Cardiac fibroblast (primary cell): ENCODE measurements at places on chromosomes 3 and 15.

- peak; percentile 67 for DNase-seq
Measured at GRCh38 chr15:43517354-43518196, at the start of gene MAP1A. TSS of gene MAP1A (plus strand) at chr15:43517608. CDS start at chr15:43521474, 3,866 bp downstream.

DNA sequence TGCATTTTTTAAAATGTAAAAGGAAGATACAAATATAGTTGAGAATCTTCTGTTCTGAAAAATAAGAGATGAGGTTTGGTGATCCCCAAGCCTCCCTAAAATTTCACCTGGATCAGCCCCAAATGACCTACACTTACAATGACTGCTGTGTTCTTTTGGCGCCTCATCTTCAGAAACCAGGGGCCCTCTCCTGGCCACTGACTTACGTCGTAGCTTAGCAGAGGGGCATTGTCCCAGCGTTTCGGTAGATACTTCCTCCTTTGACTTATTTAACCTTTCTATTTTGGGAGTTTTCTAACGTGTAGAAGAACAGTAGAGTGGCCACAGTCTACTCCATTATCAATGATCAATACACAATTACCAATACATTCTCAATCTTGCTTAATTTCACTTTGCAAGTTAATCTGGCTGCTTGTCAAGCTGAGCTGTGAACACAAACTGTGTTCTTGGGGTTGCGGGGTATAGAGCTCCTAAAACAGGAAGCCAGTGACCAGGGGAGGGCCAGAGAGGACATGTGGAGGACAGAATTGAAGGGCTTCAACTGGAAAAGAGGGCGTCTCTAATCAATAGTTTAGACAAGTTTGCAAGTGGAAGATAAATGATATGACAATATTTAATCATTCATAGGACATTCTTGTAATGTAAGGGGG, 419.5 kb downstream of the LPP start:
- no peak for DNase-seq

GRCh38 chr15:38307251-38307650, 54.6 kb downstream of the SPRED1 start:
- no peak for DNase-seq

DNA sequence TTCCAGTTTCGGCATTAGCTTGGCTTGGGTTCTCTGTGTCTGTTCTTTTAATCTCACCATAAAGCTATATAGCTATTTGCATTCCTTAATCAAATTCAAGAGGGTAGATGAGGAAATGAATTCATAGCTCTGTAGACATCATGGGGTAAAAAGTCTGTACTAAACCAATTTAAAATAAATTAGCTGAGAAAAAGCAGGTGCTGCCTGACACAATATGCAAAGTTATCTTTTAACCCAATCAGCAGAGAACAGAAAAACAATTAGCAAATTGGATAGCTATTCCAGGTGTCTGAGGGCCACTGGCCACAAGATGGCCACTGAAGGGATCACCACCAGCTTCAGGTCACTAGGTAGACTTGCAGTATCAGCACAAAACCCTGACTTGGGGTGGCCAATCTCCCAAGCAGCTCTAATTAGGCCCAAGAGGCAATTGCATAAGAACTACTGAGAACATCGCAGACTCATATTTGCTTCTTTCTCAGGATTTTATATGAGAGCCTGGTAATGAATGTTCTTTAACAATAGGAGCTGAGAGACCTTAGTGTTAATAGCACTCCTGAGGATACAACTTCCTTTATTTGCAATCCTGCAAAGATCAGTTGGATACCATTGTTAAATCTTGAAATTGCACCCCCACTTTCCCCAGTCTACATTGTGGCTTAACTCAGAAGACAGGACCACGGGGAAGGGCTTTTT, 494.3 kb downstream of the PDCD6IP start:
- no peak for DNase-seq

- peak; percentile 80 for DNase-seq
Measured at GRCh38 chr15:67130673-67131601, 65.5 kb downstream of the SMAD3 start.

DNA sequence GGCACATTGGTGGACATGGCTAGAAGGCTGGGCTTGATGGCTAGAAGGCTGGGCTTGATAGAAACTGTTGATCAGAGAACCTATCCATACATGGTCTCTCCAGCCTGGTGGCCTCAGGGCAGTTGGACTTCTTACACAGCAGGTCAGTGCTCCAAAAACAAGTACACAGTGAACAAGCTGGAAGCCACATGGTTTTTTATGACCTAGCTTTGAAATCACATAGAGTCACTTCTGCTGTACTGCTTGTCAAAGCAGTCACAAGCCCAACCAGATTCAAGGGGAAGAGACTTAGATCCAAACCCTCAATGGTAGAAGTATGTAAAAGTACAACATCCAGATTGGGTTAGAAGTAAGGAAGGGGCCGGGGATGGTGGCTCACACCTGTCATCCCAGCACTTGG, 89.4 kb upstream of the HES1 start:
- DNase-seq, result no peak

GRCh38 chr15:45399381-45400212, 21.3 kb upstream of the GATM start:
- DNase-seq, result peak; percentile 77

GRCh38 chr15:96119734-96120133, 210.8 kb upstream of the NR2F2 start:
- DNase-seq, result no peak

- DNase-seq, result no peak
Measured at GRCh38 chr3:148214705-148215104, 483.0 kb upstream of the AGTR1 start.

DNA sequence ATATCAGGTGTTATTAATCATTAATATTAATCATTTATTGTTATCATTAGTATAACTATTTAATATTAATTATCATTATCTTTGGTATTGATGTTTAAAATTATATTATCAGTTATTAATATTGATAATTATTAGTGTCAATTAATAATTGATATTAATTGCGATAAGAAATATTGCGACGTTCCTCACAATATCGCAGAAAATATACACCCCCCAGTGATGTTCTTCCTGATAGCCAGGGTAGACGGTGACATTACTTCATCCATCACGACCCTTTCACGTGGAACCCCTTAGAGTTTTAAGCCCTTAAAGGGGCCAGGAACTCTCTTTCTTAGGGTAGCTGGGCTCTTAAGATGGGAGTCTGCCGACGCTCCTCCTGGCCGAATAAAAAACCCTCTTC, 98.6 kb upstream of the OSBPL11 start:
- no peak for DNase-seq

GRCh38 chr15:29693225-29693624, 129.0 kb downstream of the TJP1 start:
- DNase-seq, result no peak

DNA sequence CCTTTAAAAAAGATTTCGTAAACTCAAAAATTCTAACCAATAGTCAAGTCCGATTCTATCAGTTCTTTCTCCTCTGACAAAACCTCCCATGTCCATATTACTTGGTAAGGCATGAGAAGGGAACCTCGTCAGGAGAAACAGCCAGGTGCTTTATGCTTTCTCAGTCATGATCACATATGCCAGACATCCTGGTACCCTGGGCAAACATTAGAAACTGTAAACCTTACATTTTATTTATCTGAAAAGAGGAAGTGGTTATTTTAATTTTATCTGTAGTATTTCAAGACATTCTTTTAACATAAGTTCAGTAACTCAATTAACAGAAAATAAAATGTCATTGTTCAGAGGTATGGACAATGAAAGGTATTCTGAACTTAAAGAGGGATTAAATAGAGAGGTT, 474.8 kb upstream of the GBE1 start:
- no peak for DNase-seq

DNA sequence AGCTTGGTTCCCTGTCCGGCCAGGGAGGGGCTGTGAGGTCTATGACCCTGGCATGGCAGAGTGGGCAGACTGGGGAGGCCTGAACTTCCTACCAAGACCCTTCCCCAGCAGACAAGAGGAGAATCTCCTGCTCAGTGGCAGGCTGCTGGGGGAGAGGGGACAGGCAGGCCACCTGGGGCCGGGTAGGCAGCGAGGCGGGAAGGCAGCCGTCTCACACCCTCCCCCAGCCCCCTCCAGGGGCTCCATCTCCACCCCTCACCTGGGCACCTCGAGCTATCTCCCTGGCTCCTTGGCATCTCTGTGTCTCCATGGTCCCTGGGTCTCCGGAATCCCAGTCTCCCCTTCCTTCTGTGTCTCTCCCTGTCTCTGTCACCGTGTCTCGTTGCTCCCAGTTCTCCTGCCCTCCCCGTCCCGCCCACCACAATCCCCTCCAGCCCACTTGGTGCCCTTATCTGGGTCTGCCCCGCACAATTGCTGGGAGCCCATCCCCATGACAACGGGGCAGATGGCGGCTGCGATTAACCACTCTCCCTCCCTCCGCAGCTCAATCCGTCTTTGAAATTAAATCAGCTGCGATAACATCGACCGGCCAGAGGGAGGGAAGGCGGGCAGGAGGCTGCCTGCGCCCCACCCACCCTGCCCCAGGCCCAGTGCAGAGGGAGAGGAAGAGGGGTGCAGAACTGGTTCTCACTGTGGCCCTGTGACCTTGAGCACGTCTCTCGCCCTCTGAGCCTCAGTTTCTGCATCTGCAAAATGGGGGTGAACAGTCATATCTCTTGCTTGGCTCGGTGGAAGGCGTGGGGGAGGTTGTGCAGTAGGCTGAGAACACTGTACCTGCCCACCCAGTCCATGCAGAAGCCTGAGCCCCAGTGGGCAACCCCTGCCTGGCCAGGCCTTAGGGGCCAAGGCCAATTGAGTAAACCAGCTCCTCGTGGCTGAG, 9.6 kb downstream of the DNAJB8 start:
- no peak for DNase-seq

DNA sequence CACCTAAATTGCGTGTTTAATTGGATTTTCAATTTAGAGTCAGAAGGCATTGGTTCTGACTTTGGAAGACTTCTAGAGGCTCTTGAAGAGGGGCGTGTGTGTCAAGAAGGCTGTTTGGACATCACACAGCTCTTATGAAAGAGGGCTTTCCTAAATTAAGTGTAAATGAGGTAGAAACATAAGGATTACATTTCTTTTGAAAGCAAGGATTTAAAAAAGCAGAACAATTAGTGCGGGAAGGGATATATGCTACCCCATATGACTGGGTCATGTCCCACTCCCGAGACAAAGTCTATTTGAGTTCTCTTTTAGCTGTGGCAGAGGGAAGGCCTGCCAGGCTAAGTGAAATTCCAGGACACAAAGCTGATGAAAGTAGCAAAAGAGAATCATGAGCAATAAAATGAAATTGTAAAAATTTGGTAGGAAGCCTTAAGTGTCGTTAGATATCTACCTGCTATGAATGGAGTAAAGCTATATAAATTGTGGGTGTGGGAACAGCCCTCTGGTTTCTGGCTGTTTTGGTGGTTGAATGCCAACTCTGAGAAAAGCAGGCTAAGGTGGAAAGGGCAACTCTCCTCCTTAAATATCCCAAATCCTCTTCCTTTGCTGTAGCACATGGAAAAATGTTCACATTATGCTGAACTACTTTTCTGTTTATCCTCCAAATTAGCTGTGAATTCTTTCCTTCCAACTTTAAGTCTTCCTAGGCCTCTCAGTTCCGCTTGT, 100.6 kb upstream of the TSC22D2 start:
- no peak for DNase-seq

GRCh38 chr15:83160741-83161140, 46.9 kb downstream of the HDGFL3 start:
- DNase-seq, result no peak

- no peak for DNase-seq
Measured at GRCh38 chr3:1962396-1963088, 136.1 kb upstream of the CNTN4 start.

DNA sequence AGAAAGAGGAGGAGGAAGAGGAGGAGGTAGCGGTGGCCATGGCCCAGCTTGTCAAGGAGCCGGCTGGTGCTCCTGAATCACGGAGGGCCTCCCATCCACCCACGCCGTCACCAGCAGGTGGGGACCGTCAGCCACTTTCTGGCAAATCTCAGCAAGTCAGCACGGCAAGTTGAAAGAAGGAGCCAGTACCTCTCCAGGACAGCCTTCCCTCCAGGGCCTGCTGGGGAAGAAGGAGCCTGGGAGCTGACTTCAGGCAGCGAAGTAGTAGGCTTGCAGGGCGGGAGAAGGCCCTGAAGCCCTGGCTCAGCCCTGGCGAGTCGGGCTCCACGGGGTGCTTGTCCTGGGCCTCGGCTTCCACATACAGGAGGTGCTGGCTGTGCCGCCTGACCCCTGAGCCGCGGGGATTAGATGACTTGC, 99.2 kb upstream of the TRPM1 start:
- peak; percentile 61 for DNase-seq

GRCh38 chr3:81550415-81550814, 211.0 kb downstream of the GBE1 start:
- peak; percentile 36 for DNase-seq

DNA sequence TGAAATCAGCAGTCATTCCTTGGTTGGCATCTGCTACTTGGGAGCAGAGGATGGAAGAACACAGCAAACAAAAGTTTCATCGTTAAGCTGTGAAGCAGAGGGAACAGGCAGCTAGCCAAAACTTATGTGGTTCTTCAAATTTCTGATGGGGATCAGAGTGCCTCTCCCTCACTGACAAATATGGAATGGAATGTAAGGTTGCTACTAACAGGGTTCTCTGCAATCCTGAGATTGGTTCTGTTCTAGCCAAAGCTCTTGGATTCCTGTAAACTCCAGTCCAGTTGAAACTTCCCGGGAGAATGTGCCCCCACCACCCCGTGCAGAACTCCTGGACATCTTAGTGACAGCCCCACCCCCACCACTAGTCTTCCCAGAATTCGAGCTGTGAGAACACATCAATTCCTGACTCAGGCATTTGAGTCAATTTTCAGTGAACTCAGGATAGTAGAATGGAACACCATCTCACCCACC, 55.9 kb upstream of the PHLDB2 start:
- DNase-seq, result peak; percentile 99

GRCh38 chr15:55230051-55230670, 33.4 kb upstream of the RSL24D1 start:
- peak; percentile 52 for DNase-seq

GRCh38 chr3:182023843-182024242, 312.1 kb downstream of the SOX2 start:
- DNase-seq, result no peak

GRCh38 chr3:39378088-39378487, 5.1 kb upstream of the SLC25A38 start:
- DNase-seq, result peak; percentile 25

DNA sequence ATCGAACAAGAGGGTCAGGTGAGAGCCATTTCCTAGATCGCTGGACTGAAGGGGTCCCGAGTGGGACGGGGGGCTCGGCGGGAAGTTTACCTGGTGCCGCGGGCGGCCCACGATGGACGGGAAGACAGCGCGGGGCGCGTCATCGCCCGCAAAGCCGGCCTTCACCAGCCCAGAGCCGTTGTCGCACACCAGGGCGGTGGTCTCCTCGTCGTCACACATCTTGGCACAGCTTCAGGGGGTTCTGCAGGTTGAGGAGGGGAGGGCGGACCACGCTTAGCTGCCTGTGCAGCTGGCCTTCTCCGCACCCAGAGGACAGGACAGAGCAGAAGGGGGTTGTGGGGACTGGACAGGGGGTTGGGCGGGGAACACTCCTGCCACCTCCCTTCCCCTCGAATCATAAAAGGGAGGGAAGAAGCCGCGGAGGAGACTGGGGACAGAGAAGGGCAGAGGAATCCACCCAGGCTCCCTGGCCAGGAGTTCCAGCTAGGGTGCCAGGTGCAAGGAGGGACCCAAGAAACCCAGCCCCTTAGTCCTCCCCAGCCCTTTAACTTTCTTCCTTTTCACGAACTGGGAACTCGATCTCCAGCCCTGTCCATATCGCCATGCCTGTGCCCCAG, 651 bp downstream of the ACTC1 start:
- DNase-seq, result no peak
